ENCODE measurements at places on chromosomes 12 and 14.

DNA sequence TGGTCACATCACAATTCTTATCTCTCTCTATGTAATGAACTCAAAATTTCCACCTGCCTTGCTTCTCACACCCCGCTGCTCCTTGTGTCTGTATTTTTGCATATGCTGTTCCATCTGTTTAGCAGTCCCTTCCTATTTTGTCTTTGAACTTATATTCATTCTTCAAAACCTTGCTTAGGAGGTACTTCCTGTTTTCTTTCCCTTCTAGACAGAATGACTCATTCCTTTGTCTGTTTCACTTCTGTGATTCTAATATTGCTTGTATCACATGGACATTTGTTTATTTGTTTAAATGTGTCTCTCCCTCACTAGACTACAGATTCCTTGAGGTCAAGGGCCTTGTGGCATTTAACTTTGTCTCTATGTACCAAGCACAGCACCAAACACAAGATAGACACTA lies 424.2 kb downstream of the ETNK1 start:
- DNase-seq: no peak

DNA sequence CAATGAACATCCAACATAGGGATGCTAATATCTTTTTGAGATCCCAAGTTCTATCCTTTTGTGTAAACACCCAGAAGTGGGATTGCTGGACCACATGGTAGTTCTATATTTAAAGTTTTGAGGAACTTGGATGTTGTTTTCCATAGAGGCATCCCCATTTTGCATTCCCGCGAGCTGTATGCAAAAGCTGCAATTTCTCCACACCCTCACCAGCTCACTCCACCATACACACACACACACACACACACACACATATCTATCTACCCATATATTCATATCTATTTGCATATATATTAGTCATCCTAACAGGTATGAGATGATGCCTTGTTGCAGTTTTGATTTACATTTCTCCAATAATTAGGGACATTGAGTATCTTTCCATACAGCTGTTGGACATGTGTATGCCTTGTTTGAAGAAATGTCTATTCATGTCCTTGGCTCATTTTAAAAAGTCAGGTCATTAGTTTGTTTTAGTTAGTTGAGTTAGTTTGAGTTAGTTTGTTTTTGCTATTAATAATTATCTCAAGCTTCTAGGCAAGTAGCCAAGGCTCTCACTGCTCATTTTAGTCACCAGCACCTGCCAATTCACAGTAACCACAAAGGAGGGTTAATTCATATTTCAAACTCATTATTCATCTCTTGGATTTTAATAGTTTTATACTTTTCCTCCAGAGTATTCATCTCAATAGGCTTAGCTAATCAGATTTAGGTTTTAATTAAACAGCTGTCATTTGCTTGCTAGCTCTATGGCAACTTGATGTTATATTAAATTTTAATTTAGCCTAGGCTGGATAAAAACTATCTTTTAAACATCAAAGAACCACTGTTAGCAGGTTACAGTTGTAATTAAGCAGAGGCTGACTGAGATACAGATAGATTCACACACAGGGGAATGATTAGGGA lies 1435.9 kb upstream of the TMEM132C start:
- no peak for DNase-seq

- no peak for DNase-seq
Observed at GRCh38 chr14:86464341-86464740, 934.4 kb downstream of the FLRT2 start.

- no peak for DNase-seq
Observed at GRCh38 chr12:39972119-39972518, 133.8 kb downstream of the SLC2A13 start.

DNA sequence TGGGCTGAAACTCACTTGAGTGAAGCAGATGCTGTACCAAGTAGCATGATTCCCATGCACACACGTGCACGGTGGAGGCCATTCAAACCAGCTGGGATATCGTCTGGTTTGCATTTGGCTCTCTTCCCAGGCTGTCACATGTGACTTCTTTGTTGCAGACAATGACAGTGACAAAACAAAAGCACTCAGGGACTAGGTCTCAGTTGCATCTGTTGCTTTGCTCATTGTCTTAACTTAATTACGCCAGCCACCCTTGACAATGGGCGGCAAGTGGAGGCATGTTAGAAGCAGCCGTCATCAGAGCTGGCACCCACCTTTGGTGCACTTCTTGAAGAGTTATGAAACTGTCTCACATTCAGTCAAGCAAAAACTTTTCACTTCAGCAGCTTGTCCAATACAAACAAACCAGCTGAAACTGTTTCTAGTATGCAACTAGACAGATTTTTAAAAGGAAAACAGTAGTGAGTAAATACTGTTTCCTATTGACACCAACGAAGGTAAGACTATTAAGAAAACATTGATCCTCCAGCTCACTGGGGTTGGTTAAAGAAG lies 74.3 kb downstream of the IGF1 start:
- DNase-seq: no peak

- no peak for DNase-seq
Observed at GRCh38 chr12:38445040-38445439, 128.5 kb downstream of the ALG10B start.

GRCh38 chr12:24197532-24197931 lies 248.1 kb upstream of the SOX5 start:
- DNase-seq: no peak

DNA sequence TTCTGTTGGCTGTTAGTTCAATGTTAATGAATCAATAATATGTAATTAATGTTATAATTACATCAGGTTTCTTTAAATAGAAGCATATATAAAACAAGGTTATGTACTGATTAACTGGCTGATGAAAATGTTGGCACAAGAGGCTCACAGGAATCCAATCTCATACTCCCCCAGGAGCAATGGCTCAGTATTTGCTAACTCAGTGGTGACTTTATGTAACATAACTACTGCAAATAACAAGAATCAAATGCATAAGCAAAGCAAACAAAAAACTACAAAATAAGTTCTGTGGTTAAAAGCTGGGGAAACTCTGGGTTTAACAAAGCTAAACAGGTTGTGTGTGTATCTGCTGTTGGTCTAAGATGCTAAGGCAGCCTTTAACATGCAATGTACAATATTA lies 27.7 kb upstream of the BBS10 start:
- DNase-seq: no peak

GRCh38 chr12:71186571-71187288 lies 28.9 kb upstream of the TSPAN8 start:
- DNase-seq: no peak

GRCh38 chr12:119204671-119205285 lies 26.0 kb downstream of the HSPB8 start:
- no peak for DNase-seq

- no peak for DNase-seq
Observed at GRCh38 chr14:75459099-75459741, 31.4 kb downstream of the JDP2 start.

GRCh38 chr12:6372403-6373003 lies 2.9 kb downstream of the SCNN1A start:
- no peak for DNase-seq

DNA sequence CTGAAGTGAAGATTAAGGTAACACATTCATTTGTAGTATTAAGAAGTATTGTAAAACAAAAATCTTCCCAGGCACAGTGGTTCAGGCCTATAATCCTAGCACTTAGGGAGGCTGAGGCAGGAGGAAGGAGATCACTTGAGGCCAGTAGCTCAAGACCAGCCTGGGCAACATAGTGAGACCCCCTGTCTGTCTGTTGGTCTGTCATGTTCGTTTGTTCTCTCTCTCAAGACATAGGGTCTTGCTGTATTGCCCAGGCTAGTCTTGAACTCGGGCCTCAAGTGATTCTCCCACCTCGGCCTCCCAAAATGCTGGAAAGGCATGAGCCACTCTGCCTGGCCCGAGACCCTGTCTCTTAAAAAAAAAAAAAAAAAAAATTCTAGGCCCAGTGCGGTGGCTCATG lies 6.7 kb downstream of the TULP3 start:
- no peak for DNase-seq

- DNase-seq: no peak
Observed at GRCh38 chr12:30514666-30515065, 181.0 kb downstream of the IPO8 start.

DNA sequence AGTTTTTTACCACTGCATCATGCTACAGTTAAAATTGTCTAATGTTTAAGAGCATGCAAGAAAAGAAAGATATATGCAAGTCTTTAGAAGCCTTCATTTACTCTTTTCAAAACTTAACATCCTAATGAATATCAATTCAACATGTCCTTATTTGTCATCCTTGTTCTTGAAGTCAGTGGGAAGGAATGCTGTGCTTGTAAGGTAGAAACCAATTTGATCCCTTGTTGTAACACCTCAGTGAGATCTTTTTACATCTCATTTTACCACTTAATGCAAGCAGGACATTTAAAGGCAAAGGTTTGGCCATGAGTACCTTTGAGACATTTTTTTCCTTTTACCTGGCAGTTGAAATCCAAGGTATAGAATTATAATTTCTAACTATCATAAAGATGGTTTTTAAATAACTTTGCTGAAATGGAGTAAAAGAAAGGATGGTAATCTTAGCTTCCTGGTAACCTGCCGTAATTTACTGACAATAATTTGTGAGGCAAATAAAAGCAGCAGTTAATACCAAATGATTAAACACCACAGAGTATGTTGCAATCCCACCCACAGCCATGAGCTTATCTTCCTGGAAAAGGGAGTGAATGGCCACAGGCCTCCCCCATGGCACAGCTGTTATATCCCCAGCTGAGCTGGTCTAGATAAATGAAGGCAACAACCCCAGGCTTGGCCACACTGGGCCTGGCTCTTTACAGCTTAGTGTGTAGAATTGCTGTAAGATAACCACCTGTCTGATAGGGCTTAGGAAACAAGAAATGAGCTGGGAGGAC lies 33.2 kb upstream of the STRN3 start:
- no peak for DNase-seq

DNA sequence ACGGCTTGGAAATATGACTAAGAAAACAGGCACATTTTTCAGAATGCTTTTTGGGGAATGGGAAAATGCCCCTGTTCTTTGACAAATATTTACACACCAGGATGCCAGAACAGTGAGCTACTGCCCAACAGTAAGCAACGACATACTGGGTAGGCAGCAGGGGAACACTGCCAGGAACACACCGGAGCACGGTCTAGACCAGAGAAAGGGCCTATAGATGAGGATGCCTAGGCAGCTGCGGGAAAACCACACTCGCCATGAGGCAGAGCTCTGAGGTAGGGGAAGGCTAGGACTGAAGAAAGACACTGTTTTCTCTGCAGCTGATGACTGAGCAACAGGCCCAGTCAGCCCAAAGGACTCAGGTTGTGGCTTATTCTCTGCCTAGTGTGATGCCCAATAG lies 45.9 kb upstream of the COL2A1 start:
- DNase-seq: no peak

DNA sequence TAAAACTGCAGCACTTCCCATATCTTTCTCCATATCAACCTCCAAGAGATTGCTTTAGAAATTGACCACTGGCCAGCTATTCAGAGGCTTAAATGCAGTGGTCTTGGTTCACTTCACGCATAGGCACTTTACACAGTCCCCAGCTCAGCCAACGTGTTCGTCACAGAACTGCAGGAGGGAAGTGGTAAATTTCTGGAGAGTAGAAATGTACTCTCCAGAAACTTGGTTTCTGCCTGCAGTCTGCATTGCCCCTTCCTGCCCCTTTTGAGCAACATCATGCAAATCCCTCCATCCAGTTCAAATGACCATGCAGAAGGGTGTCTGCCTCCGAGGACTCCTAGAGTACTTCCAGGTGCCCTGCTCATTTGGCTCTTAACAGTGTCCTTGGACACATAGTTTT lies 42.7 kb upstream of the NEDD1 start:
- DNase-seq: no peak

DNA sequence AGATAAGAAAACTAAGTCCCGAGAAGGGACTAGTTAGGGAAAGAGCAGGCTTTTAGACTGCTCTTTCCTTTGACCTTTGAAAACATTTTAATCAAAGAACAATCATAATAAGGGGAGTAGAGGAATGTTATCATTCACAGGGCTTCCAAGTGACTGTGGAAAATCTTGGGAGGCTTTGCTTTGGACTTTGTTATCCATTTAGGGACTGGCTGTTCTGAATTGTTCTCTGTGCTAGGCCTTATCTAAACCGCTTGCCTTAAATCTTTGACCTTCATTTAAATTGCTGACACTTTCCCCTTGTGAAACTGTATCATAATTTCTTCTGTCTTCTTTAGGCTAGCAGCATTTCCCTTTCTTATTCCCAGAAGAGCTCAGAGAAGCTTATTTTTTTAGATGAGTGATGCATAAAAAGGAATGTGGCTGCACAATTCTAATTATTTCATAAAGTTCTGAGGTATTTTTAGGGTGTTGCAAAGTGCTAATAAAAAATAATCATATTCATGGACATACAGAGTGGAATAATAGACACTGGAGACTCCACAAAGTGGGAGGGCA lies 9.5 kb upstream of the CALM1 start:
- DNase-seq: no peak

DNA sequence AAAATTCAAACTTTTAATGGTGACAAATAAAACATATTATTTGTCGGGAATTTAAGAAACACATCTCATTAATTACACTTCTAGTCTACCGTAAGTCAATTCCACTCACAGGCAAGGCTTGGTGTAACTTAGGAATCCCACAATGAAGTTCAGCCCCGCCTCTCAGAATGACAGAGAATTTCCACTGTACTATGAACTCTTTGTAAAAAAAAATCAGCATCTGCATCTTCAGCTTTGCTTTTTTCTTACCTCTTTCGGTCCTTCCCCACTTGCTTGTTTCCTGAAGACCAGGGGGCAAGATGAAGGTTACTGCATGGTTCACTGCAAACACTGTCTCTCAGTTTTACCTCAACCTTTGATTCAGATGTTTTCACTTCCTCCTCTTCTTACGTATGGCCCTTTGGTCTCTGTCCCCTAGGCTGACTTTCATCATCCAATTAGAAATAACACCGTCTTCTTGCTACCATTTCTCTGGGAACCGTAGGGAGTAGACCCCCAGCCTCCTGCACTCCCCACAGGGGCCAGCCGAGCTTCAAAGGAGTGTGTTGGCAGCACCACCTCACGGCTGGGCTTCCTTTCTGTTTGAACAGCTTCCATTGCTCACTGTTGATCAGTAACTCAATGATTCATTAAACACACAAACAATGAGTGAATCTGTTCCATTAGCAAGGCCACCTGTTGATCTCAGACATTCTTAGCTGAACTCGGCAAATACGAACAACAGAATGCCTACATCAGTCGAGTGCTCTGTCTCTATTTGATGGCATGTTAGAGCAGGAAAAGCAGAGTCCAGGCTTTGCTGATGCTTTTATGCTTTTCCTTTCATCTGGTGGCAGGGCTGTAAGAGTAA lies 343.0 kb downstream of the BMP4 start:
- DNase-seq: no peak

- DNase-seq: no peak
Observed at GRCh38 chr12:71128191-71128788, 29.5 kb downstream of the TSPAN8 start.

DNA sequence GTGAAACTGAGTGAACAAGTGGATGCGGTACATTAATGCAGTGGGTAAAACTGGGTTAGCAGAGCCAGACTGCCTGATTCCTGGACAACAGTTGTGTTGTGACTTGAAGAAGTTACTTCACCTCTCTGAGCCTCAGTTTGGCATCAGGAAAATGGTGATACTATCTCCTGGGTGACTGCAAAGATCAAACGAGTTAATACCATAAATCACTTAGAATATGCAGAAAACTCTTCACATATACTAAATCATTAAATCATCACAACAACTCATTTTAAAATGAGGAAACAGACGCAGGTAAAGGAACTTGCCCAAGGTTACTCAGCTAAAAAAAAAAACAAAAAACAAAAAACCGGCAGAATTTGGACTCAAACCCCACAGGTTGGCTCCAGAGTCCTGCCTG lies 811 bp downstream of the MTERF2 start:
- no peak for DNase-seq
